ENCODE measurements at places on chromosomes 11 and 22.

DNA sequence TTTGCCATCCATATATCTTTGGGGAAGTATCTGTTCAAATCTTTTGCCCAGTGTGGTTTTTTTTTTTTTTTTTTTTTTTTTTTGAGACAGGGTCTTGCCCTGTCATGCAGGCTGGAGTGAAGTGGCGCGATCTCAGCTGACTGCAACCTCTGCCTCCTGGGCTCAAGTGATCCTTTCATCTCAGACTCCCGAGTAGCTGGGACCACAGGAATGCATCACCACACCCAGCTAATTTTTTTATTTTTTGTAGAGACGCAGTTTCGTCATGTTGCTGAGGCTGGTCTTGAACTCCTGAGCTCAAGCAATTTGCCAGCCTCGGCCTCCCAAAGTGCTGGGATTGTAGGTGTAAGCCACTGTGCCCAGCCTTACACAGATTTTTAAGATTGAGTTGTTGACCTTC is 4.8 kb upstream of the FAM118A start:
- no peak for DNase-seq

- DNase-seq, result no peak
Observed at GRCh38 chr11:8745431-8746253, 63.0 kb downstream of the RPL27A start.

- no peak for DNase-seq
Observed at GRCh38 chr22:42734406-42734805, 13.7 kb upstream of the A4GALT start.

GRCh38 chr22:38184788-38185187 is 3.2 kb upstream of the PLA2G6 start:
- DNase-seq, result no peak

DNA sequence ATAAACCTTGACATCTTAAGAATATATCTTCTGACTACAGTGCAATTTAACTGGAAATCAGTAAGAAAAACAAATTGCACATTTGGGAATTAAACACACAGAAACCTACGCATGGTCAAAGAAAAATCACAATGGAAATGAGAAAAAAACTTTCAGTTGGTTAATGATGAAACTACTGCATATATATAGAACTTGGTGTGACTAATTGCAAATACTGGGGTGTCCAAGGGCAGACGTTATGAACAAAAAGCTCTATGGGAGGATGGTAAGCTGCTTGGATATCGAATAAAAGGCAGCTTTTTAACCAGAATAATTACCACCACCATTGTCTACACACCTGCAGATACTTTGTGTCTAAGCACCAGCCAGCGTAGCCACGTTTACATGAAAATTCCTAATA is 791 bp downstream of the GDPD4 start:
- DNase-seq, result no peak

DNA sequence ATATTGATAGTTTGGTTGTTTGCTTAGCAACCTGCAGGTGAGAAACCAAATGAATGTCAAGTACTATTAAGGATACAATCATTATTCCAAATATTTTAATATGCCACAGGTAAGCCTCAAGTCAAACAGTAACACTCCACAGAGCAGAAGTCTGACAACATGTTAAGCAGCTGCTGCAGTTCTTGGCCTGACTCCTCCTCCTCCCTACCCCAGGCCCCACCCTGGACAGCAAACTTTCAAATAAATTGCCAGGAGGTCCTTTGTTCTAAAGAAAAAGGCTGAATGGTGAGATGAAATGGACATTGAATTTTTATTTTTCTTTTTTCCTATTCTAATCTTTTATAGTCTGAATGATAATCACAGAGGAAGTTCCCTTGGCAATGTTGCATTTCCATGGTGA is 260.0 kb upstream of the POU2AF2 start:
- DNase-seq, result no peak

GRCh38 chr11:67409781-67410368 is 5.6 kb upstream of the CARNS1 start:
- DNase-seq, result no peak

- DNase-seq, result no peak
Observed at GRCh38 chr11:13767471-13767870, 99.0 kb downstream of the FAR1 start.

DNA sequence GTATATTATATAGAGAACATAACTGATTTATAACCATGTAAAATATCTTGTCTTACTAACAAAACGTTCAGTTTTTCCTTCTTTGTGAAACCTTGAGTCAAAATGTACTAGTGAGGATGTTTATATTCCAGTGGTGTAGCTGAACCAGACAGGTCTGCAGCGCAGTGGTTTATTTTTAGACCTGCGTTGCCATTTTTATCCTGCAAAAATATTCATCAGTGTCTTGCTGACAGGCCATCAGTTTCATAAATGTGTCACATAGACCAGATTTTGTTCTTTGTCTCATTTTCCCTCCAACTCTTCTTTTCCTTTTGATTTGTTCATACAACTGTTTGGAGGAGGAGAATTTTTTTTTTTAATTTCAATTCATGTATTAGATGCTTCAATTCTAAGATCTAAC is 43.1 kb downstream of the HSD17B12 start:
- DNase-seq, result no peak

- no peak for DNase-seq
Observed at GRCh38 chr11:95296621-95297025, 65.6 kb upstream of the SESN3 start.

DNA sequence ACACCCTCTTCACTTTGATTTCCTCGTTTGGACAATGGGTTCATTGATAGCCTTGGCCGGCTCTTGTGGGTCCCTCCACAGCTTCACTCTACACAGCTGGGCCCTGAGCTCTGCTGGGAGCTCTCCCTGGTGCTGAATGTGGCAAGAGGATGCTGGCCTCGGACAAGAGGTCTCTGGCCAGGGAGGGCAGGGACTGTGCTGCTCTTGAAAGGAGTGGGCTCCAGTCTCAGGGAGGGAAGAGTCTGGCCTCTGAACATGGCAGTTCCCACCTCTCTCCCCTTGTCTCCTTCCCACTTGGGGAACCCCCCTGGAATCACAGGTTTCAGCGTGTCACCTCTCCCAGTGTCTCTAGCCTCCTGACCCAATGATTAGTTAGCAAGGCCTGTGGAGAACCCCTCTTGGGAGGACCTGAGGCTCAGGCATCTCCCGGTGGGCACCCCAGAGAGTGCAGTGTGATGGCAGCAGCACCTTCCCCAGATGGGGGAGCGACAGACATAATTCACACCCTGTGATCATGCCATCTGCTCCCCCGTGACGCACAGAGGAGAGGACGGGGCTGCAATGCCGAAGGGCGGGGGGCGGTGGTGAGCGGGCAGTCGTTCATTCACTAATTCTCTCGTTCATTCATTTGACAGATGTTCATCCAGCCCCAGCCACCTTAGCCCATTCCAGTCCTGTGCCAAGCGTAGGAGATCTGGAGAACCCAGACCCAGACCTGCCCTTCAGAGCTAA is 2.8 kb upstream of the CABP7 start:
- no peak for DNase-seq

GRCh38 chr11:33379947-33380346 is 122.8 kb downstream of the HIPK3 start:
- DNase-seq, result no peak

GRCh38 chr11:124479561-124479960 is 34.1 kb upstream of the OR8B8 start:
- no peak for DNase-seq

- no peak for DNase-seq
Observed at GRCh38 chr11:106193956-106194355, 116.5 kb downstream of the AASDHPPT start.

- no peak for DNase-seq
Observed at GRCh38 chr11:68041617-68042218, 2.9 kb downstream of the TCIRG1 start.

Measured in activated T-helper 1 cell treated with anti-CD3 and anti-CD28 coated beads, Interleukin-2, amount 50 U/mL, for 16 hours (primary cell).